Osteoblast (primary cell): ENCODE measurements at places on chromosomes 5 and 9.

GRCh38 chr9:83956436-83957247 lies 23.4 kb downstream of the HNRNPK start:
- peak; percentile 96 for DNase-seq

DNA sequence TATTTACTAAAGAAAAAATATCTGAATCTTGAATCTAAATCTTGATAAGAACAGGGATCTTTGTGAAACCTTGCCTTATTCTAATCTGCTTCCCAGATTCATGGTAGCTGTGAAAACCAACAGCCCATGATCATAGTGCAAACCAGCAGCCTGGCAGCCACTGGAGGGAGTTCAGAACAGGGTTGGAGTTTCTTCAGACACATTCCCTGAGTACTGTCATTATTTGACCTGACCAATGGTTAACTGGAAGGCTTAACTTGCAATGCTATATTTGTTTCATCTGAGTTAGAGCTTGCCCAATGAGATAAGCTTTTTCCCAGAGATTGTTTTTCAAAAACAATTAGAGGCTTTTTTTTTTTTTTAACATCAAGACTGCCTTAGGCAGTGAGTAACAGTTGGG lies 47.8 kb downstream of the LOX start:
- DNase-seq, result no peak

DNA sequence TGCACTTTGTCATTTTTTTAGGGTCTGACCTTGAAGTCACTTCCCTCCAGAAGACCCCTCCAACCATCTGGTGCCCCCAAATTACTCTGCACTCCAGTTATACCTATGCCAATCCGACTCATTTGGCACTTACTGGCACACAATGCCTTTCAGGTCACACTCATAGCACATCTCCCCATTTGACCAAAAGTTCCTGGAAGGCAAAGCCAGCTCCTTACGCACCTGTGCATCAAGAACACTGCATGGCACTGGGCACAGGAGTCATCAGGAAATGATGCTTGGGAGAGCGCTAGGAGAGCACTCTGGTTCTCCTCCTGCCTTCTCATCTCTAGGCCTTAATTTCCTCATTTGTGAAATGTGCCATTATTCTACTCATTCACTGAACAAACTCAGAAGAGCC lies 2.9 kb downstream of the TNIP1 start:
- DNase-seq, result no peak

DNA sequence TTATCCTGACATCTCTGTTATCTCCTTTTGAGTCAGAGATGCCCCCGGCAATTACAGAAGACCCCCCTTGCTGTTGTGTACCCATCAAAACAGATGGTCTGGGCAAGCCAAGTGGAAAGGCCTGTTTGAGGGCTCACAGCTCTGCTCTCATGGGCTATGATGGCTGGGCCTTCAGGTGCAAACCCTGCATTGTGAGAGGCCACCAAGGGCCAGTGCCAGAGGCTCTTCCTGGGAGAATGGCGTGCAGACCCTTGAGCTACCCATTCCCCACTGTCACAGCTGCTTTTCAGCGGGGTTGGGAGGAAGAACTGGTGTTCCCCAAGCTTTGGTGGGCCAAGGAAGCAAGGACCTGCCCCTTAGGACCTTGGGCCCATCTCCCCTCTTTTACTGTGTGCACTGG lies 174.7 kb upstream of the PPP1R26 start:
- DNase-seq, result peak; percentile 35

DNA sequence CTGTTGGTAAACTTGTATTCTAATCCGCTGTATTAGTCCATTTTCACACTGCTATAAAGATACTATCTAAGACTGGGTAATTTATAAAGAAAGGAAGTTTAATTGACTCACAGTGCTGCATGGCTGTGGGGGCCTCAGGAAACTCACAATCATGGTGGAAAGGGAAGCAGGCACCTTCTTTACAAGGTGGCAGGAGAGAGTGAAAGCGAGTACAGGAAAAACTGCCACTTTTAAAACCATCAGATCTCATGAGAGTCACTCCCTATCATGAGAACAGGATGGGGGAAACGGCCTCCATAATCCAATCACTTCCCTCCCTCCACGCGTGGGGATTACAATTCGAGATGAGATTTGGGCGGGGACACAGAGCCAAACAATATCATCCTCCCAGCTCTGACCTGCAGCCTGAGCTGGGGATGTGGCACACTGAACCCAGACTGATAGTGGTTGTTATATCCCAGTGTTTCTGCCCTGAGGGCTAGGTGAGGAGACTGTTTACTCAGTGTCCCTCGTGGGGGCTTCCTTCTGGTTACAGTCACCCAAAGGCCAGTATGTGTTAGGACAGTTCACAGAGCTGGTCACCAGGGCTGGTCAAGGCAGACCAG lies 488.3 kb downstream of the KDM4C start:
- no peak for DNase-seq

DNA sequence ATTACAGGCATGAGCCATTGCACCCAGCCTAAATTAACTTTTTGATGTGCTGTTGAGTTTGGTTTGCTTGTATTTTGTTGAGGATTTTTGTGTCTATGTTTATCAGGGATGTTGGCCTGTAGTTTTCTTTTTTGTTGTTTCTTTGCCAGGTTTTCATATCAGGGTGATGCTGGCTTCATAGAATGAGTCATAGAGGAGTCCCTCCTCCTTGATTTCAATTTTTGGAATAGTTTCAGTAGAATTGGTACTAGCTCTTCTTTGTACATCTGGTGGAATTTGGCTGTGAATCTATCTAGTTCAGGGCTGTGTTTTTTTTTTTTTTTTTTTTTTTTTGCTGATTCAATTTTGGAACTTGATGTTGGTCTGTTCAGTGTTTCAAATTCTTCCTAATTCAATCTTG lies 1164.3 kb upstream of the DMAC1 start:
- no peak for DNase-seq

- no peak for DNase-seq
Observed at GRCh38 chr5:174810796-174811195, 86.4 kb downstream of the MSX2 start.

- DNase-seq, result no peak
Observed at GRCh38 chr9:21835121-21835520, 32.7 kb downstream of the MTAP start.

DNA sequence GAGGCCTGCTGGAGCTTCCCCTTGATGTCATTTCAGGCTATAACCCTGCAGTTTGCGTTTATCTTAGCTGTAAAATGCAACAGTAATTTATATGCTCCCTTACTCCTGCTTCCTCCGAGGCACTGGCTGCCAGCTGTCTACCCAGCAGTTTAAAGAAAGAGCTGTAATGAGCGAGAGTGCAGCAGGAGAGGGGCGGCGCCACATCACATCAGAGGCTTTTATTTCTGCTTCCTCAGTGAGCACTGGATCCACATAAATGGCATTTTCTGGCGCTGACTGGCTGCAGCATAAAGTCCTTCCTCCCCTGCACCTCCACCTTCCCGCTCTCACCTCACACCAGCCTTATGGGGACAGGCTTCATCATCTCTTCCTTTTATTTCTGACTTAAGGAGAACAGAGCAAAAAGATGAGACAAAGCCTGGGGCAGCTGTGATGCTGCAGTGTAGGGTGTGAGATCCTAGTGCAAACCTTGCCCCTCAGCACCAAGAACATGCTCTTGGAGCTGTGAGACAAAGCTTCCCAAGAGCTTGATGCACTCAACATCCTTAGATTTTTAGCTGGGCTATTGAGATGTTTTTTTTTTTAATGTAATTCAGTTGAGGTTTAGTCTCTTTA lies 829.6 kb upstream of the ZNF608 start:
- no peak for DNase-seq

GRCh38 chr9:89601306-89601705 lies 3.5 kb upstream of the GADD45G start:
- DNase-seq, result peak; percentile 10

DNA sequence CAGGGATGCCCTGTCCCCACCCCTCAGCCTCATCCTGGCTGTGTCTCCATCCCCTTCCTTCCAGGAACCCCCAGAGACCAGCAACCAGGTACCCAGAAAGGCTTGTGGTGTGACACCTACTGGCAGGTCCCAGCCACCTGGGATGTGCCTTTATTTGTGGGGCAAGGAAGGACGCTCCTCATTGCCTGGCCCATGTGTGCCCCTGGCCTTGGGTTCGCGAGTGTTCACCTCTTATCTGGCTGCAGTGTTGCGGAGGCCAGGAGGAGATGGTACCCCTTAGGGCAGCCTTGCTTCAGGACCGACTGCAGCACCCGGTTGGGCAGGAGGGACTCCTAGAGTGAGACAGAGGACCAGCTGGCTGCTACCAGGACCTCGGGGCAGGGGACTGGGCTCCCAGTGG lies 8.8 kb downstream of the C9orf50 start:
- no peak for DNase-seq

- DNase-seq, result no peak
Observed at GRCh38 chr5:134034326-134034725, 29.6 kb upstream of the VDAC1 start.

DNA sequence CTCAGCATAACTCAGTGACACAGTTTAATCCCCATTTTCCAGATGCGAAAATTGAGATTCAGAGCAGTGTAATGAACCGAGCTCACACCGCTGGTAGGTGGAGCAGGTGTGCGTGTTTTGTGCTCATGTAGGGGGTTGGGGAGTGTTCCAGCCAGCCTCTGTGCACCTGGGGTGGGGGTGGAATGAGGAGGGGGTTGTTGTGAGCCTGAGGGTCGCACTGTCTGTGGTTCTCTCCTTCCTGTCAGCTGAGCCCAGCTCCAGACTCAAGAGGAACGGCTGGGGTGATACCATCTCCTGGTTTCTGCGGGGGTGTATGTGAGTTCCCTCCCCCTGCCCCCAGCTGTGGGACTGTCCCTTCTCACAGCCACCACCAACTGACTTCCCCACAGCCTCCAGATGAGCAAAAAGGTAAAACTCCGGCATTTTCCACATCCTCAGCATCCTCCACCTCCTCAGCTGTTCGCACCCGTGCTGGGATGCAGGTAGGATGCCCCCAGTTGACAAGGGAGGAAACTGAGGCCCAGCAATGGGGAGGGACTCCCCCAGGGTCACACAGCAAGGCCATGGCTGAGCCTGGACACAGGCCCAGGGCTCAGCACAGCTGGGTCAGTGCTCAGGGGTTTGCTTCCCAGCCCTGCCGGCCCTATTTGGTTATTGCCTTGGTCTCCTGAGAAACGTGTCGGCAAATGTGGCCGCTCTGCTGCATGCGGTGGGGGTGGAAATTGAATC lies 2.1 kb downstream of the SH2D3C start:
- peak; percentile 52 for DNase-seq

- no peak for DNase-seq
Observed at GRCh38 chr9:123000371-123001068, 32.9 kb upstream of the GPR21 start.

DNA sequence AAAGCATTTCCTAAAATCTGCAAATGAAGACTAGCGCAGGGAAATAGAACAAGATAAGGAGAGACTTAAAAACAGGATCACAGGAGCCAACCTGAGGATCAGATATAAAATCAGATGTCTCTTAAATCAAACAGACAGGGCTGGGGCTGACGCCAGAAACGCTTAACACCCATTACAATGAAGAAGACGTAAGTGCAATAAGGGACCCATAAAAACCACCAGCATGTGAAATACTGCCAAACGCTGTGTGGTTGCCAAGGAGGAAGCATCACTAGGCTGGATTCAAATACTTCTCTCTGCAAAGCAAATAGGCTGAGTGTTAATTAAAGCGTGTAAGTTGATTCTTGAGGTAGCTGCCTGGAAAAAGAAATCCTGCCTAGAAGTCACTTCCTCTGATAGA lies 74.4 kb upstream of the ATP10B start:
- DNase-seq, result no peak
